ENCODE measurements at places on chromosomes 12 and 14.

GRCh38 chr12:58880639-58881038, 39.7 kb downstream of the LRIG3 start:
- DNase-seq = no peak

GRCh38 chr14:73289729-73290128, 52.4 kb downstream of the PAPLN start:
- DNase-seq = no peak

GRCh38 chr12:82361461-82361915, 3.2 kb downstream of the METTL25 start:
- no peak for DNase-seq

- DNase-seq = no peak
These were observed 33.9 kb downstream of the RDH12 start for GRCh38 chr14:67735336-67736147.

GRCh38 chr14:97402279-97402678, 605.1 kb downstream of the VRK1 start:
- DNase-seq = no peak

DNA sequence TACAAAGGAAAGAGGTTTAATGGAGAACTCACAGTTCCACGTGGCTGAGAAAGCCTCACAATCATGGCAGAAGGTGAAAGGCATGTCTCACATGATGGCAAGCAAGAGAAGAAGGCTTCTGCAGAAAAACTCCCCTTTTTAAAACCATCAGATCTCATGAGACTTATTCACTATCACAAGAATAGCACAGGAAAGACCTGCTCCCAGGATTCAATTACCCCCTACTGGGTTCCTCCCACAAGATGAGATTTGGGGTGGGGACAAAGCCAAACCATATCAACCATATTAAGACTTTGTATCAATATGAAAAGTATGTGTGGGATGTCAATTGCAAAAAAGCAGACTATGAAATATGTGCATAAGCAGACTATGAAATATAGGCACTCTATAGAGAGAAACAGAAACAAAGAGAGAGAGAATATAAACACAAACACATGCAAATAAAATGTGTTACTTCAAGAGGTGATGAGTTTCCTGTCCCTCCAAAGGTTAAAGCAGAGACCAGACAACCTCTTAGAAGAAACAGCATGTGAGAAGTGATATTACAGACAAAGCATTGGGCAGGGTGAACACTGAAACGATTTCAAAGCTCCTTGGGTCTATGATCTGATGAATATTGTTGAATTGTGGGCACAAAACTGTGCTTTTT, 151.2 kb upstream of the KRR1 start:
- no peak for DNase-seq

DNA sequence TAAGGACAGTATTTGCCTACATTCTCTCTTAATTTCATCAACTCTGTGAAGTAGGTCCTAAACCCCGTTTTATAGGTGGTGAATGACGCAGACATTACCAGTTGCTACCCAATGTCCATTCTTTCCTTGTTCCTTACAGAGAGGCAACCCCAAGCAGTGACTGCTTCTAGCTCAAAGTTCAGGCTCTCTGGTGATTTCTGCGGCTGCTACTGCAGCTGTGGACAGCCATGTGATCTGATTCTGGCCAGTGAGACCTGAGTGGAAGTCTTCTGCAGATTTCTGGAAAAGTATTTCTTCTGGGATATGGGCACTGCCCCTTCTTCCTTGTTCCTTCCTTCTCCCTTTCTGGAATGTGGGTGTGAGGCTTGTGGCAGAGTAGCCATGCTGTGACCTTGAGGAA, 82.9 kb downstream of the ARF6 start:
- DNase-seq = no peak

DNA sequence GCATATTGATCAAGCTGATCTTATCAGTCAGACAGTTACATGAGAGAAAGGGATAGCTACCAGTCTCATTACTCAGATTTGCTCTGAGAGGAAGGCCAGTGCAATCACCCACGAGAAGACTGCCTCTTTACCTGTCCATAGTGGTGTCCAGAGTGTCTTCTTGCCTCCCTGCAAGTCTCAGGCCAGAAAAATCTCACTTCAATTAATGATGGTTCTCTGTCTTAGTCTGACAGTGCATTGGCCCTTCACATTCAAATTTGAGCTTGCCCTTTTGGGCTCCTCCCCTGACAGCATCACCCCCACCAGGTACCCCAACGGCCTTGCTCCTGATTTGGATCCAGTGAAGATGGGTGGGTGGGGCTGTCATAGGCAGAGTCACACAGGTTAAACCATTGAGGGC, at the start of gene AICDA:
AICDA (minus strand) TSS at position 231 of the 400 bp plus-strand sequence; CDS start at position 139, 92 bp downstream.
- DNase-seq = no peak

GRCh38 chr14:22539831-22540230, 49.2 kb downstream of the DAD1 start:
- no peak for DNase-seq

DNA sequence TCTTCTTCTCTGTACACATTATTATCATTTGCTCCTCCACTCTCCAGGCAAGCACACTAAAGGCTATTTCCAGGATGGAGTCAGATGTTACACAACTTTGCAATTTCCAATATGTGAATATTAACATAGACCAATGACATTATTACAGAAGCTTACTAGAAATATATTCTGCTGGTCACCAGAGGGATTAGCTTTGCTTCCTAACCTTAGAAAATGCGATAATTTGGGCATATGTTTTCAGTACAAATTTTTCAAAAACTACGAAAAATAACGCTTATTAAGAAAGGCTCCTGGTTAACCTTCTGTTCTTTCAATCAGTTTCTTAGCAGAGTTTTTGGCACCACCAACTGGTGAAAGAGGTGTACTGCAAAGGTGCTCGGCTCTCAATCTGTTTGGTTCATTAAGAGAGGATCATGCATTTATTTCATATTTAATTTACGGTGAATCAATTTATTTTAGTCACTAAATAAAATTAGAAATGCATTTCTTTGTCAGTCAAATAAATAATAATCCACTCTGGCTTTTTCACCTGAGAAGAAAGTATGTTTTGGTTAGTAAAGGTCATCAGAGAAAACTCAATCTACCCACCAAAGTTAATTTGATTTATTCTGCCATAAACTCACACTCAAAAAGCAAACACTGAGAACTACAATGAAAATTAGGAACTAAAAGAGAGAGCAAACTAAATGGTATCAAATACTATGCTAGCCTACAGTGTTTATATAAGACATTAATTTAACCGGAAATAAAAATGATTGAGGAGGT, 39.2 kb downstream of the EFCAB11 start:
- peak; percentile 59 for DNase-seq

- no peak for DNase-seq
These were observed at the start of gene ACIN1 for GRCh38 chr14:23094666-23095195. Gene ACIN1 (minus strand): TSS chr14:23095136. CDS start chr14:23095112, 24 bp downstream.

- no peak for DNase-seq
These were observed 9.5 kb upstream of the NUMB start for GRCh38 chr14:73467800-73468199.

- no peak for DNase-seq
These were observed 815.7 kb downstream of the NRXN3 start for GRCh38 chr14:78985668-78986381.

DNA sequence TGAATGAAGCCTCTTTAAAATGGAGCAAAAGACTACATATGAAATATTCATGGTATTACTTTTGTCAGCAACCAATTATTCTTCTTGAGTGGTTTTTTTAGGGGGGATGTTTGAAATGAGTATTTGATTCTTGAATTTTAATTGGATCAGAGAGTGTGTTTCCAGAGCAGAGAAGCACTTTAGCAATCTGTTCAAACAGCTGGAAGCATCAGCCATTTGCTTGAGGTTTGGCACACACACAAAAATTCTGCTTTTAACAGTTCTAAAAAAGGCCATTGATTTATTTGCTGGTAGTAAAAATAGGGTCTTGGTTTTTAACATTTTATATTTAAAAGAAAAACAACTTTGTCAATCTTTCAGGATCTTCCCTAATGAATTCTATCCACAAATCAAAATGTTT, 292.7 kb downstream of the LRFN5 start:
- no peak for DNase-seq

- no peak for DNase-seq
These were observed 92.4 kb upstream of the PKP2 start for GRCh38 chr12:32988982-32989381.

DNA sequence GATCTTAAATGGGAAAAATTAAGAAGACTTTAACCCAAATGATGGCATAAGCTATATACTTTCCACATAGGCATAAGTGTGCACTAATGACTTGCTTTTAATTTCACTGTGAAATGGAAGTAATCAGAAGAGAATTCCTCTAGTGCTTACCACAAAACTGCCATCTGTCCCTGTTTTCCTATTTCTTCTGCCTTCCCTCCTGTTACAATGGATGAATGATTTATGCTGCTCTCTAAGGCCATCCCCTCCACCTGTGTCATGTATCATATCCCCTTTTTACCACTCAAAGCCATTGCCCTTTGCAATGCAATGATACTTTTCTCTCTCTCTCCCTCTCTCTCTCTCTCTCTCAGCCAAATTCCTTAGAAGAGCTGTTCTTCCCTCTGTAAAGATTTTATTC, 109.1 kb downstream of the C12orf50 start:
- no peak for DNase-seq

DNA sequence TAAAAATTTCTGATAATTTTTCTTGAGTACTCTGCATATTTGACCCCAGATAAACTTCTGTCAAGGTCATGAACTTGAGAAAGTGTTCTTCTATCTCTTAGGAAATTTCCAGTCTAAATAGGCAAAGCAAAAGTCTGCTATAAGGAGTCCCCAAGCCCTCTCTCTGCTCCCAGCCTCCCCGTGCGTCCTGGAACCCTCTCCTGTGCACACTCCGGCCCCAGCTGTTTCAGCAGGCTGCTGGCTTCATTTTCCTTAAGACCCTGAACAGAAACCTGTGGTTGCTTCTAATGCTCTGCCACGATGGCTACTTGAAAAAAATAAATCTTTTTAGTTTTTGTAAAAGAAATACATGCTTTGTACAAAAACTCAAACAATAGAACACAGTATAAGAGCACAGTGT, 14.7 kb downstream of the KRT2 start:
- no peak for DNase-seq

- no peak for DNase-seq
These were observed 19.7 kb downstream of the VDR start for GRCh38 chr12:47885012-47885501.

GRCh38 chr12:69007855-69008351, 74.9 kb upstream of the CPM start:
- no peak for DNase-seq

DNA sequence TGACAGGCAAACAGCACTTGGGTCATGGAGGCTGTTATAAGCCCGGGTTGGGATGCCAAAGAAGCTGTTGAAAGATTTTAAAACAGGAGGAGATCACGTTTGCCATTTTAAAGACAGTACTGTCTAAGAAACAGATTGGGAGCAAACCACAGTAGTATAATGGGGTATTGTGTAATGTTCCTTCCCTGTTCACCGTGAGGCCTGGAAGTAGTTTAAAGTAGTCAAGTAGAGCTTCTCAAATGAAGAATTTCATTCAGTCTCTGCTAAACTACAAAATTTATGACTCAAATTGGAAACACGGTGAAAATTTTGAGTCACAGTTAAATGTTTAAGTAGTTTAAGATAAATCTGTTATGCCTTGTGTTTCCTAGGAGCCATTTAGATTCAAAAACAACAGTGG, 35.8 kb downstream of the ATP2A2 start:
- DNase-seq = no peak

DNA sequence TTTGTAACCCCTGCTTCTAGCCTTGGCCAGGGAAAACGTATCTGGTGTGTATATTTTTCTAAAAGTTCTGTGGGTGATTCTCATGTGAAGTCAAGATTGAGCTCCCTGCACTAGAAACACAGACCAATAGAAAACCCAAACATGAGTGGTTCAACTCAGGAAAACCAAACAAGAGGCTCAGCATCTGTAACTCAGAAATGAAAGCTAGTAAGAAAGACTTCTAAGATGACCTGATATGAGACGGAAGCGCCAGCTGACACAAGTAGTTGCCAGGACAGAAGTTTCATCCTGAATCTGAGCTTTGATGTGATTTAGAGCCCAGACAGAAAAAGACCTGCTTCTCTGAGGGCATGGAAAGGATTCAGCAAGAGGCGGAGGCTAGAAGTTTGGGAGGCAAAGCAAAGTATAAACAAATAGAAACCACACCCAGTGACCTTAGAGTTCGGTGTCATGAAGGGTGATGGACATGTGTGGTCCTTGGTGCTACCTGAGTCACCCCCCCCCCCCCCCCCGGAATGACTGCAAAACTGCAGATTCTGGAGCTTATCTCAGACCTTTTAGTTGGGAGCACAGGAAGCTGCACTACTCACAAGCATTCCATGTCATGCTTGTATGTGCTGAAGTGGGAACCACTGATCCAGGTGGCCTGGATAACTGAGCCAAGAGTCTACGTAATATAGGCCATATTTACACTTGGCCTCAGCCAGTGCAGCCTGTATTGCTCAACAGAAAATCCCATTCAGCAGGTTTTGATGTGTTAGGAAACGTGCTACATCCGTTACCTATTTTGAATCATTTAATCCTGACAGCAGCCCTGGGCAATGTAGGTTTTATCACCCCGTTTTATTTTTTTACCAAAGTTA, 191.3 kb downstream of the ANO6 start:
- DNase-seq = no peak

DNA sequence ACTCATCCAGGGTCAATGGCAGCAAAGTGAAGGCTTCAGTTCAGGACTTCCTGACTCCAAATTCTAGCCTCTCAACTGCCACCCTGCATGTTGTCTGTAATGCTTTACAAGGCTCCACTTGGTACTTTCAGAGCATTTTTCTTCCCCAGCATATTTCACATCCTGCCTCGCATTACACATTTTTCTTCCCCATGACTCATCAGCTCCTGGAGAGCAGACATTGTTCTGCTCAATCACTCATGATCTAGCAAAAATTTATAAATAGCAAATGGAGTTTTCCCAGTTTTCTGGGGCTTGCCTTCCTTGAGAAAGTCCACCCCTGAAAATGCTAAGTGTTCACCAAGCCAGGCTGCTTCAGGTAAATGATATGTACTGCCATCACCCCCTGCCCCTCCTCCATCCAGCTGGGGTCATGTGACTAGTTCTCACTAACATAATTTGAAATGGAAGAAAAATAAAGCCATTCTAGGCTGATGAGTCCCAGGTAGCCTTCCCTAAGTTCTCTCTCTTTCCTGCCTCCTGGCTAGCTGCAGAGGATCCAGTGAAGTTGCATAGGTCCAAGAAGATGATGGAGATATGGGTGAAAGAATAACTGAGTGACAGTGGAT, 69.4 kb downstream of the ARMH4 start:
- DNase-seq = no peak

GRCh38 chr14:74826574-74826973, 49.4 kb downstream of the PROX2 start:
- no peak for DNase-seq
